ENCODE measurements at places on chromosomes 4 and X.

- DNase-seq, result no peak
These were observed 45.8 kb upstream of the FBXW7 start for GRCh38 chr4:152581536-152582160.

DNA sequence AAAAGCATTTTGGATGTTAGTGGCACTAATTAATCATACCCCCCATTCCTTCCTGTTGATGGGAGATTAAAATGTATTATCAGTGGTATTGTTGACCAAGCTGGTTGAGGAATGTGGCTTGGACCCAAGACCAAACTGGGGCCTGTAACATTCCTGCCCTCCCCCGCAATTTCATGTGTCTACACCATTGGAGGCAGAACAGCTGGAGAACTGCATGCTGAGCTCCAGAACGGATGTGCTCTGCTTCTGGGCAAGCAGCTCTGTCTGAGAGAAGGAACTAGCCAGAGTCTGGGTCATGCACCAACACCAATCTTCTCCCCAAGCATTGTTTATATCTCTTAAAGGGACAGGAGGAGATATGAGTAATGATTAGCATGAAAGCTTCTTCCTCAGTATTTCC lies 185.5 kb downstream of the CEP135 start:
- no peak for DNase-seq

- no peak for DNase-seq
These were observed 12.5 kb upstream of the CLNK start for GRCh38 chr4:10697086-10697485.

- DNase-seq, result no peak
These were observed 2.7 kb downstream of the NDP start for GRCh38 chrX:43970528-43970927.

DNA sequence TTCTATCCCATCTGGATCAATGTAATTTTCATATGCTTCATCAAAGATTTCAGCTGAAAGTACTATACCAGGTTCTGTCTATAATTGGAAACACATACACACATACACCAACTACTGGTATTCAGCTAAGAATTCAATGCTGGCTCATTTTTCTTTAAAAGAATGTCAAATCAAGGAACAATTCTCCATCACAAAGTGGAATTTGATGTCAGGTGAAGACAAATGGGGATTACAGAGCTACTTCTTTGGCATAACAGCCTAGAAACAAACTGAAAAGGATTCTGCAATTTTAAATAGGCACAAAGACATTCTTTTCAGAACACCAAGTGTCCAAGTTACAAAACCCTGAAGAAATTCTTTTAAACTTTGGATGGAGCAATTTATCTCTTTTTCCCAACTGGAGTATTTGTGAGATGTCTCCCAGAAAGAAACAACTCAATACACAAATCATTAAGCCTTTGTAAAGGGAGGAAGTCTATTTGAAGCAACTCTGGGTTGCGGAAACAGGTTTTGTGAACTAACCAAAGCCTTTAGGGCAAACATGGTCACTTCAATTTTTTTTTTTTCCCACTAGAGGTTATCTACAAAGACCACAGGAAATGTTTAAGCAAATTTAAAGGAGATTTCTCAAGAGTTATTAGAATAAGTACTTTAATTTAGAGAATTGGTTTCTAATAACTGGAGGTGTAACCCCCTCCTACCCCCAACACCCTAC lies 1.9 kb upstream of the FAM9C start:
- no peak for DNase-seq

DNA sequence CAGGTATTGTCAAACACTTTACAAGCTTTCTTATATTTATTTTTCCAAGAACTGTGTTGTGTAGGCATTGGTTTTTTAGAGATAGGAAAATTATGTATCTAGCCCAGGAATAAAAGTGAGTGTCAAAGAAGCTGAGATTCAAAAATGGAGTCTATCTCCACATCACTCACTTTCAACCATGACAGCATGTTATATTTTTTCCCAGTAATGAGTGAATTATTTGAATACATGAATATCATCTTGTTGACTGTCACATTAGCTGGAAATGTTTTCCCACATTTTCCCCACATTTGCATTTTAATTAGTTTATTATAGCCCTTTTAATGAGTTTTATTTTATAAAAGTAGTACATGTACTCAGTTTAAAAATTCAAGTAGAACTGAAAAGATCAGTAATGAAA lies 693.7 kb downstream of the PCDH18 start:
- no peak for DNase-seq

GRCh38 chr4:119059221-119059620 lies 76.4 kb upstream of the MYOZ2 start:
- DNase-seq, result no peak

DNA sequence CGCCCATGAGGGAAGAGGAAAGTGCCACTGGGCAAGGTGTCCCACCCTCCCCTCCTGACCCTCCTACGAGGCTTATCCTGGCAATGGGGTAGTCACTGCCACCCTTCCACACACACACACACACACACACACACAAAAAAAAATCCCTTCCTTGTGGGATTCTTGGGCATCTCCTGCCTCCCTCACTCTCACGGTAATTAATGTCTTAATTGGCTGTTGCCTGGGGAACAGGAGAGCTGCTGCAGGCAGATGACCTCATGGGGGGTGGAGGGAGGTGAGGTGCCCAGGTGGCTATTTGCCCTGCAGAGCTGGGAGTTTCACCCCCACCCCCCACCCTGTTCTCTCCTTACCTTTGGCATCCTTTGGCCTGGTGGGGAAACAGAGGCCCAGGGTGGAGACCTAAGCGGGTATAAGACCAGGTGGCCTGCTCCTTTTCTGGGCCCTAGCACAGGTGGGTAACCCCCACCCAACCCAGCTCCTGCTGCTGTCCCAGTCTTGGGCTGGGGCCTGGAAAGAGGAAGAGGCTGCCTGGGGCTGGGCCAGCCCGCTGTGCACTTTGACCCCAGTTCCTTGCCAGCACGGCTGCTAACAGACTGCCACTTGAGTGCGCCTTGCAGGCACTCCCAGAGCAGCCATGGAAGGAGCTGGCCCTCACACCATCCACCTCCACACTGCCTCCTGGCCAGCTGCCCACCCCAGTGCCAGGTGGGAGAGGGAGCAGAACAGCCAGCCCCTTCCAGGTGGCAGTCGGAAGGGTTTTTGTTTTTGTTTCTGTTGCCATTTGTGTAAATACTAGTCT lies 12.6 kb downstream of the EFNB1 start:
- DNase-seq, result no peak

DNA sequence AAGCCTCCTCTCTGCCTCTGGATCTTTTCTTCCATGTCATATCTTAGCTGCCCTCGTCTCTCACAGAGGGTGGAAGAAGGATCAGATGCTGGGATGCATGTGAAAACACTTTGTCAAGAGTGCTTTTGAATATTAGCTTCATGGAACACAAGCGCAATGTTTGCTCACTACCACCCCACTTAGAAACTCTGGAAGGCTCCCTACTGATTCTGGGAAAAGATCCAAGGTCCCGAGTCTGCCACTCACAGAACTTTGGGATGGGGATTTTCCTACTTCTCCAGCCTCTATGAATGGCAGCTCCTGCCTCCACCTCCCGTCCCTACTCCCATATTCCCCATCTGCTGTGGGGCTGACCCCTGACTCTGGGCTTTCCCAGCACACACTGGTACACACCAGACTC lies 40.2 kb upstream of the CRMP1 start:
- no peak for DNase-seq

DNA sequence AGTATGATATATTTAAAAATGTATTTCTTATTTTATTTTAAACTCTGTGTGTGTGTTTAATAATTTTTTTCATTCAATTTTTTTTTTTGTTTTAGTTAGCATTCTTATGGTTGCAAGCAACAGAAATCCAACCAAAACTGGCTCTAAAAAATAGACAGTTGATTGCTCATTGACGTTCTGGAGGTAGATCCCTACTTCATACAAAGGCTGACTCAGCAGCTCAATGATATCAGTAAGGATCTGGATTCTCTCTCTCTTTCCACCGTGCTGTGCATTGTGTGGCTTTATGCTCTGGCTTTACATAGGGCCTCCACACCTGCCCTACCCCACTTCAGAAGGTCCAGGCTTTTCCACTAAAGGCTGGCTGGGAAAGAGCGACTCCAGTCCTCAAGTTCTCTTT lies 117.8 kb downstream of the UCHL1 start:
- DNase-seq, result no peak

All from effector memory CD4-positive, alpha-beta T cell (primary cell).